Naive thymus-derived CD8-positive, alpha-beta T cell (primary cell): ENCODE measurements at places on chromosomes 3 and 15.

DNA sequence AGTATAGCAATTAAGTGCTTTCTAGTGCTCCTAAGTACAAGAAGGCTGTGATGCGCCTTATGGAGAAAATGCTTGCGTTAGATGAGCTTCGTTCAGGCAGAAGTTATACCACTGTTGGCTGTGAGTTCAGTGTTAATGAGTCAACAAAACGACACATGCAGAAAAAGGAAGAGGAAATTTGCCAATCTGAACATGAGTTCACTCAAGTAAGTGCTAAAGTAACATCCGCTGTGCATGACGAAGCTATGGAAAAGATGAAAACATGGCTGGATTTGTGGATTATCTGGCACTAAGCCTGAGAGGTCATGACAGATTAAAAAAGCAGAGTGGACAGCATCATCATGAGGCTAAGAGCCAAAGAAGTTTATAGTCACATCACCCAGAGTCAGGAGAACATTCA is 36.9 kb downstream of the SH3BP5 start:
- no peak for DNase-seq

- peak; percentile 53 for DNase-seq
Measured at GRCh38 chr3:18891641-18892040, 256.7 kb upstream of the KCNH8 start.

DNA sequence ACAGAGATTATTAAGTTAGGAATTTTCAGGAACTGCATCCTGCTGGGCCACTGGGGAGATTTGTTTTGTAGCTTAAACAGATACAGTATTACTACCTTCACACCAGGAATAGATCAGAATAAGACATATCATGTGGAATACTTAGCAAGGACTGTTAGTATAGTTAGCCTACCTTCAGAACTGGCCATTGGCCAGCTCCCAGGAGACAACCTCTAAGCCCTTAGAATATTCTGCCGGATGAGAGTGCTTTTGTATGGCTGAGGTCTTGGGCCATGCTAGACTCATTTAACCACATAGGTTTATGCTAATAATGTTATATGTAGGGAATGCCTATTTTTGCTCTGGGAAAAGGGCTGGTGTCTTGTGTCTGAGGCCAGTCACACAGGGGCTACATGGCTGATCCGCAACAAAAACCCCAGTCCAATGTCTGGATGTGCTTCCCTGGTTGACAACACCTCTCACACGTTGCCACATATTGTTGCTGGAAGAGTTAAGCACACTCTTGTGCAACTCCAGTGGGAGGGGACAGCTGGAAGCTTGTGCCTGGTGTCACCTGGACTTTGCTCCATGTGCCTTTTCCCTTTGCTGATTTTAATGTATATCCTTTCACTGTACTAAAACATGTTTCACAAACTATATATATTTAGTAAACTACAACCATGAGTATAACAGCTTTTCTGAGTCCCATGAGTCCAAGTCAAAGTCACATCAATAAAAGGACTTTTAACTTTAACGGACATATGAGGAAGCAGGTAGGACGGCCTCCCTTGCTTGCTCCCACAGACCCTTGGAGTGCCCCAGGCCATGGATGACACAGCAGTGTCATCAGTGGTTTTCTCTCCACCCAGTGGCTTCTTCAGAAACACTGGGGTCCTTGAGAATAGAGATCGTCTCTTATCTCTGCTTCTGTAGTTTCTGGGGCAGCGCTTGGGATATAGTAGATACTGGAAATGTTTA is 118.0 kb upstream of the C3orf80 start:
- DNase-seq = no peak

DNA sequence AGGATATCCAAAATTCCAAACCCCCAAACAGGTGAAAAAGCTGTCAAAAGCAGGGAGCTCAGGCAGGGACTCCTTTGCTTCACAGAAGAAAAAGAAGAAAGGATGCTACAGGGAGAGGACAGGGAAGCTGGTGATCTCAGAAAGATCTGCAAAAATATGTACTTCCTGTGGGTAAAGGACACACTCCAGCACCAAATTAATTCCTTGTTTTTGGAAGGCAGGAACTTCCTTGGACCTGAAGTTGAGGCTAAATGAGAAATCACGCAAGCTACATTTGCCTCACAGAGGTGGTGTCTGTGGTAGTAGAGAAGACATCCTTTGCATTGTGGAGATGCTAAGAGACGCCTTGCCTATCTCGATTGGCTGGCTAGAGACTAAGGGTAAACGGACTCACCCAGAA is 26.7 kb upstream of the ANPEP start:
- DNase-seq = no peak

- no peak for DNase-seq
Measured at GRCh38 chr3:156412600-156412999, 142.3 kb downstream of the SSR3 start.

DNA sequence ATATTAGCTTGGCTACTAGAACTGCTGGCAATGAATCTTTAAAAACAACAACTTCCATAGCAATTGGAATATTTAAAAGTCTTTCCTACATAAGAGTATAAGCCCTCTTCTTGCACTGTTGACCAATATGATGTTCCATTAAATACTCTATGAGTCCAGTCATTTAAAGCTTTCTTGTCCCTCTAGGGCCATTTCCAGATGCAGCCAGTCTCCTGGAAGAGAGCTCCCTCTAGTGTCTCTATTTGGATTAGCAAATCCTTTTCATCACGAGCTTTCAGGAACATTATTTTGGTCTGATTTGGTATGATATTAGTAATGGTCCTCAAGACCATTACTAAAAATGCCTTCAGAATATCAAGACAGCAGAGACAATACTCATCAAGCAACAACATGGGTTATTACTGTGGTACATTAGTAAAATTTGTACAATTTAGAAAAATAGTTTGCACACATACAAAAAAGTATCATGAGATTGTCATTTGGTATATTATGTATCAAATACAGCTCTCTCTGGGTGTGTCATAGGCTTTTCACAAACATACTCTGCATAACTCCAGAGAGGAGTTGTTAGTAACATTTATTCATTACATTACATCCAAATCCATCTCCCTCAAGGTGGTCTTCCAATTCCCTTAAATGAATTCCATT is 101.3 kb downstream of the DPH6 start:
- no peak for DNase-seq

GRCh38 chr3:136916223-136916622 is 41.6 kb upstream of the IL20RB start:
- no peak for DNase-seq

DNA sequence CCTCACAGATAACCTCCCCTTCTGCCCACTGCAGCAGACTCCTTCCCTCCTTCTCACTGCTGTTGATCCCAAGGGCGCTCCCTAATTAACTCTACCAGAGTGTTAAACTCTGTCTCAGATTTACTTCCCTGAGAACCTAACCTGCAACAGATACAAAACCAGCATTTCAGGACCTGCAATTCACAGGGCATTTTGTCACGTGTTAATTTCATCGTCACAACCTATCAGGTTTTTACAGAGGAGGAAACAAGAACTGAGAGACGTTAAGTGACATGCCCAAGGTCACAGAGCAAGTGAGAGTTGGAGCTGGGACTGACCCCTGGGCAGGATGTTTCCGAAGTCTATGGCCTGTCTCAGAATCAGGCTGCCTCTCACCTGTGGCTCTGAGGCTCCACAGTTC is 223.9 kb downstream of the UACA start:
- no peak for DNase-seq

DNA sequence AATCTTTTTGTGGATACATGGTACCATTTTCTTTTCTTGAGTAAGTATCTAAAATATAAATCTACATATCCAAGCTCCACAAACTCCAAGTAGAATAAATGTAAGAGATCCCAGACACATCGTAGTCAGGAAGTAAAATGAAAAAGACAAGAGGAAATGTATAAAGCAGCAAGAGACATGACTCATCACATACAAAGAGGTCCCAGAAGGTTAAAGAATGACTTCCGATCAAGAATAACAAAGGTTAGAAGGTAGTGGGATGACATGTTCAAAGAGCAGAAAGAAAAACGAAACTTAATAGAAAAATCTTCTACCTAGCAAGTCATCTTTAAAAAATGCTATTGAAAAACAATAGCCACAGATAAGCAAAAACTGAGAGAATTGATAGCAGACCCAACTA is 705.8 kb downstream of the NR2F2 start:
- DNase-seq = no peak

- peak; percentile 36 for DNase-seq
Measured at GRCh38 chr15:77014132-77015081, 19.5 kb downstream of the PSTPIP1 start.

GRCh38 chr3:189883113-189883753 is 237.5 kb downstream of the P3H2 start:
- no peak for DNase-seq

GRCh38 chr3:69869643-69870042 is 129.9 kb upstream of the SAMMSON start:
- no peak for DNase-seq
